Activated CD4-positive, alpha-beta T cell treated with anti-CD3 and anti-CD28 coated beads for 36 hours (primary cell): ENCODE measurements at places on chromosomes 1 and 21. TPM values are rescaled to one million over a fixed set of nuclear protein-coding genes. Genes with fewer than 3 reads are reported as not detected.
A peak's percentile ranks its signal among the peaks of the same experiment; 100 is the strongest.

Gene SPRR2E
- total RNA-seq = not detected

Gene RXFP4
- not detected for total RNA-seq

Gene CBS
- total RNA-seq = 98.5 TPM

DNA sequence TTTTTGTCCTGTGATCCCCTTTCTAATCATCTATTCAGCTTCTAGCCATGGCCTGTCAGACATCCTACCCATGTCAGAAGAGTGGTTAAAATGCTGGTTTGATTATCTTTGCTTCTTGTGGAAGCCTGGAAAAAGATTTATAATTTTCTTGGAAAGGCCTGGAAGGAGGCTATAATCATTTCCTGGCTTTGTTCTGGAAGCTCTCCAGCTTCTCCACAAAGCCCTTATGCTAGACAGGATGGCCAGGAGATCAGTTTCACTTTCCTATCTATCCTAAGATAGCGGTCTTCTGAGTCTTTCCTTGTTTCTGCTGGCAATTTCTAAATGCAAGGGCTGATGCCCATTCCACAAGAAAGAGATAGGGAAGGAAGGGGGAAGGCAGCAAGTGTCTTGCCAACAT lies 90.9 kb upstream of the SLC44A3 start:
- H3K4me1 ChIP-seq = no peaks in the 10 kb centered on the region
- no peaks in the 10 kb centered on the region for H3K27me3 ChIP-seq
- H3K4me3 ChIP-seq = no peak overlapping the region
- no peak overlapping the region for H3K27ac ChIP-seq

DNA sequence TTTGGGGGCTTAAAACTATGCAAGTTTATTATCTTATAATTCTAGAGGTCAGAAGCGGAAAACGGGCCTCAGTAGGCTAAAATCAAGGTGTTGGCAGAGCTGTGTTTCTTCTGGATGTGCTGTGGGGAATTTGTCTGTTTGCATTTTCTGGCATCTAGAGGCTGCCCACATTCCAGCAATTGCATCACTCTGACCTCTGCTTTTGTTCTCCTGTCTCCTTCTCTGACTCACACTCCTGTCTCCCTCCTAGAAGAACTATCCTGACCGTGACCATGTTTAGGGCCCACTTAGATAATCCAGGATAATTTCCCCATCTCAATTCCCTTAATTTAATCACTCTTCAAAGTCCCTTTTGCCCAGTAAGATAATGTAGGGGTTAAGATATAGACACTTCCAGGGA lies 127.4 kb upstream of the DEPDC1 start:
- H3K4me1 ChIP-seq = no peaks in the 10 kb centered on the region
- no peaks in the 10 kb centered on the region for H3K36me3 ChIP-seq
- H3K4me3 ChIP-seq = no peak overlapping the region

DNA sequence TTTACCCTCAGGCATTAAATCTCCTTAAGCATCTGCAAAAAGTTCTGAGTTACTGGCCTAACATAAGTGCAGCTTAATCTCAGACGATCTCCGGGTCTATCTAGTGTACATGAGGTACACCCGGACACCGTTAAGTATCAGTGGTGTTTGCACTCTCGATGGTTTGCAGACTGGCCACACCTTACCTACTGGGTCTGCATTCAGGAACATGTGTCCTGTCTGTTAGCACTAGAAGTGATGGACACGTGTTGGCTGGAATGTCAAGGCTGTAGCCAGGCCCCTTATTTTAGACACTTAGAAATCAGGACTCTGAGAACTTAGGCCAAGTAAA lies 783 bp upstream of the AGL start:
- peaks cover 16% of the 10 kb centered on the region for H3K36me3 ChIP-seq
- H3K4me1 ChIP-seq = peaks cover 35% of the 10 kb centered on the region
- peak overlapping the region; percentile 96 for H3K27ac ChIP-seq
- no peaks in the 10 kb centered on the region for H3K27me3 ChIP-seq

DNA sequence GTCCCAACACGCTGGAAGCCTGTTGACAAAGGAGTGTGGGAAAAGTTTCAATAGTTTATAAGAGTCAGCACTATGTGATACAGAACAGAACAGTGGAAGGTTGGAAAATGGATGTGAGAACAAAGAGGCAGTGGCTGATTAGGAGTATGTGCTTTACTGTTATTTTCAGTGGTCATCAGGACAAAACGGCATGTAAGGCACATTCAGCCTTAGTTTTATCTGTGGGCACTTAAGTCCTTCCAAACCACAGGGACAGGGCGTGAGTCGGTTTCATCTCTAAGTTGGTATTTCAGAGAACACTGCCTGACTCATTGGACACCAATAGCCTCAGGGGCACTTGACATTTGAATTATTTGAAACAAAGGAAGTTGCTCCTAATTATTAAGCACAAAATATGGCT lies 306.9 kb downstream of the ASTN1 start:
- no peak overlapping the region for H3K4me3 ChIP-seq
- no peaks in the 10 kb centered on the region for H3K36me3 ChIP-seq
- no peak overlapping the region for H3K27ac ChIP-seq
- H3K4me1 ChIP-seq = no peaks in the 10 kb centered on the region
- H3K27me3 ChIP-seq = peaks cover 7% of the 10 kb centered on the region

- no peak overlapping the region for H3K27ac ChIP-seq
- peaks cover 7% of the 10 kb centered on the region for H3K36me3 ChIP-seq
- DNase-seq = no peak
Measured at GRCh38 chr1:111332190-111332589, 41.5 kb downstream of the CHIA start.

GRCh38 chr1:6081901-6082300 lies 36.2 kb downstream of the KCNAB2 start:
- no peaks in the 10 kb centered on the region for H3K27me3 ChIP-seq
- H3K36me3 ChIP-seq = peaks cover 48% of the 10 kb centered on the region
- DNase-seq = no peak
- no peak overlapping the region for H3K4me3 ChIP-seq
- no peak overlapping the region for H3K27ac ChIP-seq

GRCh38 chr1:74818241-74818640 lies 85.3 kb downstream of the TYW3 start:
- DNase-seq = no peak
- peaks cover 4% of the 10 kb centered on the region for H3K27me3 ChIP-seq
- no peaks in the 10 kb centered on the region for H3K36me3 ChIP-seq
- H3K27ac ChIP-seq = no peak overlapping the region

GRCh38 chr1:159826441-159827101 lies at the start of gene SLAMF8:
TSS of gene SLAMF8 (plus strand) at chr1:159826873. CDS start at chr1:159826899, 26 bp downstream.
- H3K27ac ChIP-seq = peak within 1 kb of the TSS; percentile 75
- no peaks in the 10 kb centered on the region for H3K27me3 ChIP-seq
- peak; percentile 79 for DNase-seq
- no peaks in the 10 kb centered on the region for H3K36me3 ChIP-seq
- no peak within 1 kb of the TSS for H3K4me3 ChIP-seq

DNA sequence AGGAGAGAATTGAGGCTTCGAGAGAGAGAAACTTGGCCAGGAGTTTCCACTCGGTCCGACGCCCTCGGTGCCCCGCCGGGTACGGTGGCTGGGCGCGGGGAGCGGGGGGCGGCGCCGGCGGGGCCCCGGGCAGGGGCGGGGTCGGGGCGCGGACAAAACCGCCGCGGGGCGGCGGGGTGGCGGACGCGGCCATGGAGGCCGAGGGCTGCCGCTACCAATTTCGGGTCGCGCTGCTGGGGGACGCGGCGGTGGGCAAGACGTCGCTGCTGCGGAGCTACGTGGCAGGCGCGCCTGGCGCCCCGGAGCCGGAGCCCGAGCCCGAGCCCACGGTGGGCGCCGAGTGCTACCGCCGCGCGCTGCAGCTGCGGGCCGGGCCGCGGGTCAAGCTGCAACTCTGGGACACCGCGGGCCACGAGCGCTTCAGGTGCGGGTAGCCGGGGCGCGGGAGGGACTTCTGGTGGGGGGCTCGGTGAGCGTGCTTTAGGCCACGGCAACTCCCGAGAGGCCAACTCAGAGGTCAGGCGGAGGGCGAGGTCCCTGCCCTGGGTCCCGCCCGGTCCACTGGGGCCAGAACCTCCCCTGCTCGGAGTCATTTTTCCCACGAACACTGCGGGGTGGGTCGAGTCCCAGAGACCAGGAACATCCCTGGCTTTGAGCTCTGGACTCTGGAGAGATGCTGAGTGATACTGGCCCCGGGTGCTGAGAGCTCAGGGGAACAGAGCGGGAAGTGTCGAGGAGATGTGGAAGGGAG lies 431 bp downstream of the RAB42 start:
- no peak for DNase-seq
- peaks cover 6% of the 10 kb centered on the region for H3K36me3 ChIP-seq
- H3K4me3 ChIP-seq = peak overlapping the region; percentile 63
